ENCODE measurements at places on chromosomes 13 and 19.

DNA sequence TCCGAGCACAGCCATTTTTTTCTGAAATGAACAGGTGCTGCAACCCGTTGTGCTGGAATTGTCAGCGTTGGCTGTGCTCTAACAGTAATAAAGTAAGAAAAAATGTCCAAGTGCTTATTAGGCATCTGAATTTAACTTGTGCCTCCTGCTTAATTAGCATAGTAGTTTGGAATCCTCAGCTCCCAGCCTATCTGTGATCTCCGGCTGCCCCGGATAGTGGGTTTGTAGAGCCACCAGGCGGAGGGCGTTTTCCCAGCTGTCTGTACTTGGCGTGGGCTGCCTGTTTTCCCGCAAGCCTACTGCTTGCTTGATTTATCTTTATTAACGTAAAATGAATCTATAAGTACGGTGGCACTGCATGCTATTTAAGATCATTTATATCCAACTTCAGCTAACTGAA, 137.9 kb downstream of the MTUS2 start:
- no peak for DNase-seq

DNA sequence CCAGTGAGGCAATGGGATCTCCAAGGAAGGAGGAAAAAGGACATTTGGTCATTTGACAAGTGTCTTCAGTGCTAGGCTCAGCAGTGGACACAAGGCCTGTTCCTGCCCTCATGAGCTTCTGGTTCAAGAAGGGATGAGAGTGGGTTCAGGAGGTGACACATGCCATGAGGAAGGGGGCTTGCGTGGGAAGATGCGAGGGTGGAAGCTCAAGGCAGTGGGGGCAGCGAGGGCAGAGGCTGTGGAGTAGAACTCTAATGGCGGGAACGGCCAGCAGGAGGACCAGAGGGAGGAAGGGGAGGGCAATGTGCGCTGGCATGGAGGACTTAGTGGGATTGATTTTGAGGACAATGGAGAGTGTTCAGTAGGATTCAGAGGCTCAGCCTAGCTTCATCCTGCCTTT, 3.3 kb downstream of the PIK3R2 start:
- no peak for DNase-seq

GRCh38 chr13:100106705-100107104, 17.8 kb downstream of the PCCA start:
- DNase-seq, result no peak

- DNase-seq, result no peak
Observed at GRCh38 chr13:46389457-46390451, 2.7 kb upstream of the RUBCNL start.

GRCh38 chr13:26721251-26722121, 39.1 kb downstream of the GPR12 start:
- DNase-seq, result peak; percentile 18

All from activated effector memory CD4-positive, alpha-beta T cell treated with Interleukin-2 at 50 U/mL for 16 hours (primary cell).